Activated T-cell treated with anti-CD3 and anti-CD28 coated beads, Interleukin-2, amount 50 U/mL, for 72 hours (primary cell): ENCODE measurements at places on chromosomes 12 and 14. TPM values are rescaled to one million over a fixed set of nuclear protein-coding genes. Genes with fewer than 3 reads are reported as not detected.

DNA sequence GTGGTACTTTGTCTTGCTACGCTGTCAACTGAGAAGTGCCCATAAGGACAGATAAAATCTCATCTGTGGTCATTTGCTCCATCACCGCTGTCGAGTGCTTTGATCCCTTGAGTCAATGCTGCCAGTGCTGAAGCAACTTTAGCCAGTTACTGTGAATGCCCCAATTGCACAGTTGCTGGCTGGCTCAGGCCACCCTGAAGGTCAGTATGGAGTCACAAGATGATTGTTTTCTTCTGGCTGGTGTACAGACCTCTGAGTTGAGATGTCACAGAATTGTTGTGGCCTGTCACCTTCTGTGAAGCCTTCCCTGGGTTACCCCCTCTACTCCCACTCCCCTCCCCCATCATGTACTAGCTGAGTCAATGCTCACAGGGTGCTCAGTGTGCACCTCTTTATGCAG is 92.9 kb downstream of the PELI2 start:
- no peak for DNase-seq
- peaks cover 7% of the 10 kb centered on the region for H3K4me1 ChIP-seq
- no peaks in the 10 kb centered on the region for H3K27me3 ChIP-seq
- H3K36me3 ChIP-seq = no peaks in the 10 kb centered on the region

DNA sequence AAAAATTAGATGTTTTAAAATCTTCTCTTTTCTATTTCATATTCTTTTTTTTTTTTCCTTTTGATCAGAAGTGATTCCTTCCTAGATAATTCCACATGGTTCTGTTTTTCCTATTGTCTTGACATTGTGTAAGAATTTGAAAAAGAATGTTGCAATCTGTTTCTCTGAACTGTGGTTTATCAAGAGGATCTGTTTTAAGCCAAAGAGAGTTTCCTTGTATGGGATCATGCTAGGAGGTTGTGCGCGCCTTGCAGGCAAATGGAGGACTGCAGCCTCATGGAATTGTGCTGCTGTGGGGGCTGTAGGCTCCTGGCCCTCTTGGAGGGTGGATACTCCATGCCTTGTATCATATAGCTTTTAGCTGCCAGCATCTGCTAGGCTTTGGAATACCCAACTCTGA is 43.3 kb upstream of the MBIP start:
- no peak overlapping the region for H3K27ac ChIP-seq
- H3K36me3 ChIP-seq = no peaks in the 10 kb centered on the region
- peaks cover 12% of the 10 kb centered on the region for H3K27me3 ChIP-seq
- no peaks in the 10 kb centered on the region for H3K4me1 ChIP-seq
- no peak overlapping the region for H3K4me3 ChIP-seq

- DNase-seq = no peak
- H3K27me3 ChIP-seq = peaks cover 7% of the 10 kb centered on the region
- no peaks in the 10 kb centered on the region for H3K36me3 ChIP-seq
Observed at GRCh38 chr14:64906022-64906421, 8.2 kb upstream of the CHURC1 start.

DNA sequence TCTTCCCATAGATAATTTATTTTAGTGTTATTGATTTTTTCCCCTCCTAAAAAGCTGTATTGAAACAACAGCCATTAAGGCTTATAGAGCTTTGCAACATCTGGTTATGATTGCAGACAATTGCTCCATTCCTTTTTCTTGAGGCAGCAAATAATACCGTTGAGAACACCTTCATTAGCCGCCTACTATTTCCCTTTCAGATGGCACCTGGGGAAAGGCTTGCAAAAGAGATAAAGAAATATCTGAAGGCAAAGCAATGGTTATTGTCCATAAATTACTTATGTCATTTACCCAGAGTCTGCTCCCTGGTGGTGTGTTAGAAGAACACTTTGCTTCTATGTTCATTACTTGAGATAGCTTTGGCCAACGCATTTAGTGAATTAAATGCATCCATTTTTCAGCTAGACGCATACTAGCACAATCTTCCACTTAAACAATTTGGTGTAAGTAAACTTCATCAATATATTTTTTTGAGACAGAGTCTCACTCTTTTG is 377.8 kb downstream of the KCNH5 start:
- no peak overlapping the region for H3K27ac ChIP-seq
- H3K4me3 ChIP-seq = no peak overlapping the region
- no peak for DNase-seq
- H3K27me3 ChIP-seq = no peaks in the 10 kb centered on the region
- H3K4me1 ChIP-seq = no peaks in the 10 kb centered on the region

GRCh38 chr12:66191547-66192126 is 2.6 kb downstream of the IRAK3 start:
- peaks cover 66% of the 10 kb centered on the region for H3K27me3 ChIP-seq
- H3K36me3 ChIP-seq = no peaks in the 10 kb centered on the region
- no peak for DNase-seq
- peaks cover 13% of the 10 kb centered on the region for H3K4me1 ChIP-seq
- H3K27ac ChIP-seq = no peak overlapping the region

DNA sequence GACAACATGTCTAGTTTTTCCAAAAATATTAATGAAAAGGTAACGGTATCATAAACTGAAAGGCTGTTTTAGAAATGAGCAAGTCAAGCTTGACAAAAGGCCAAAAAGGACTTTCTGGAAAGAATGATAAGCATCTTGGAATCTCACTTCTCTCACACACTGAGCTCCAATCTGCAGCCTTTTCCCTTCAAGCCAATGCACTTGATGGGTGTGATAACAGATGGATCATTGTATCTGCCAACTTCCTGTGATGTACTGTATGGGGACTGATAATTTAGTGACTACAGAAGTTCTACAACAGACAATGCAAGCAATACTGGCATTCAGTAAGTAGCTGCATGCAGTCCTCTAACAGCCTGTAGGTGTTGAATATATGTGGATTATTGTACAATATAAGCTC is 147.1 kb downstream of the MED13L start:
- DNase-seq = no peak
- no peak overlapping the region for H3K4me3 ChIP-seq
- no peaks in the 10 kb centered on the region for H3K36me3 ChIP-seq
- H3K4me1 ChIP-seq = peaks cover 79% of the 10 kb centered on the region

GRCh38 chr14:49960453-49960852 is 67.6 kb downstream of the ARF6 start:
- no peak overlapping the region for H3K27ac ChIP-seq
- no peak for DNase-seq
- peaks cover 58% of the 10 kb centered on the region for H3K4me1 ChIP-seq
- H3K36me3 ChIP-seq = no peaks in the 10 kb centered on the region

- H3K27me3 ChIP-seq = no peaks in the 10 kb centered on the region
- no peak for DNase-seq
- H3K4me3 ChIP-seq = no peak overlapping the region
- no peaks in the 10 kb centered on the region for H3K4me1 ChIP-seq
Observed at GRCh38 chr12:132640936-132641335, 22.4 kb downstream of the P2RX2 start.

- no peaks in the 10 kb centered on the region for H3K27me3 ChIP-seq
- DNase-seq = no peak
- H3K27ac ChIP-seq = peak overlapping the region; percentile 90
Observed at GRCh38 chr12:95004610-95005009, 1.1 kb upstream of the NDUFA12 start.

GRCh38 chr12:74381958-74382357 is 155.7 kb upstream of the ATXN7L3B start:
- no peak overlapping the region for H3K4me3 ChIP-seq
- no peaks in the 10 kb centered on the region for H3K4me1 ChIP-seq
- H3K27me3 ChIP-seq = no peaks in the 10 kb centered on the region
- no peak for DNase-seq

GRCh38 chr14:99664058-99664936 is 19.4 kb downstream of the HHIPL1 start:
- H3K4me3 ChIP-seq = no peak overlapping the region
- H3K27ac ChIP-seq = no peak overlapping the region
- H3K36me3 ChIP-seq = no peaks in the 10 kb centered on the region
- DNase-seq = no peak

DNA sequence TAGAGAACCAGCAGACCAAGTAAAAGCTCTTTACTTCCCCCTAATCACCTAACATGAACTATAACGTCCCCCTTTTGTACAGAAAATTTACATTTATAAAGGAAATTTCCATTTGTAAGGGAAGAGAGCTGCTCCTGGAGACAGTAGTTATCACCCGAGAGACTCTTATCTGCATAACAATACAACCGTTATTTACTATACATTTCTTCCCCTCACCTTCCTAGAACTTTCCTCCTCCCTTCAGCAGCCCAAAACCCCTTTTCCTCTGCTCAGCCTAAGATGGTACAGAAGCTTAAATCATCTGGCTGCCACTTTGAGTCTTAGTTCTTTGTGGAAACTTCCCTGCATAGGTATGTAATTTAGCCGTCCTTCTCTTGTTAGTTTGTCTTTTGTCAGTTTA is 40.4 kb upstream of the ETV6 start:
- no peak overlapping the region for H3K4me3 ChIP-seq
- H3K36me3 ChIP-seq = no peaks in the 10 kb centered on the region
- no peak overlapping the region for H3K27ac ChIP-seq

DNA sequence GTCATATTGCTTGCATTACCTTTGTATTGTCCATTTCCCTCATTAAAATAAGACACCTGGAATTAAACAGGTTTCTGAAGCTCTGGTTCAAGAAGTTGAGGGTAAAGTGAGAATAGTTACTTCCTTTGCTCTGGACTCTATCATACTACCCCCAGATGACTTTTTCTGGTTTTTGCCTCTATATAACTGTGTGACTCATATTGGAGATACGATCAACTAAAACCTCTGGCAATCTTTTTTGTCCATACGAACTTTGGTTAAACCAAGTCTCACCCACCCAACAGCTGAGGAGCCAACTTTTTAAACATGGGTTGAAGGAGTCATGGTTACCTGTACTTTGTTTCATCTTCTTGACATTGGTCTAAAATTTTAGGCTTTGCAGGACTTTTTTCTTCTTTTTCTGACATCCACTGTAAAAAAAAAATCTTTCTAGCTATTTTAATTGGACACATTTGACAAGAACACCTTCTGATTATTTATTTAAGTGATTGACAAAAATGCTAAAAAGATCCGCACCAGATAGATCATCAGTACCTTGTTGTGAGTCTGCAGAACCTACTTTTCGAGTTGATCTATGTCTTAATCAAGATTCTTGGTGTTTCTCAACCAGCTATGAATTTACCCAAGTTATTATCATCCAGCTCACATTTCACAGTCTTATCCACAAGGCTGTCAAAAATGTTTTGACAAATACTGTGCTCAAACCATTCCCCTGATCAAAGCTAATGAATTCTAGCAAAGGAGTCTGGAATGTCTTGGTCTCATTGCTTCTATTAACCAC is 166.0 kb downstream of the IPO8 start:
- no peak overlapping the region for H3K27ac ChIP-seq
- H3K4me3 ChIP-seq = no peak overlapping the region
- H3K27me3 ChIP-seq = peaks cover 9% of the 10 kb centered on the region
- H3K36me3 ChIP-seq = peaks cover 1% of the 10 kb centered on the region
- no peak for DNase-seq
- H3K4me1 ChIP-seq = no peaks in the 10 kb centered on the region

- peaks cover 11% of the 10 kb centered on the region for H3K4me1 ChIP-seq
- no peaks in the 10 kb centered on the region for H3K27me3 ChIP-seq
- peak; percentile 55 for DNase-seq
Observed at GRCh38 chr14:32254952-32255679, 52.0 kb upstream of the RNU6-8 start.

- H3K27ac ChIP-seq = no peak overlapping the region
- H3K4me3 ChIP-seq = no peak overlapping the region
- H3K4me1 ChIP-seq = no peaks in the 10 kb centered on the region
Observed at GRCh38 chr12:39723831-39724230, 104.2 kb upstream of the ABCD2 start.

GRCh38 chr14:98146416-98146815 is 1125.6 kb downstream of the BCL11B start:
- H3K36me3 ChIP-seq = peaks cover 6% of the 10 kb centered on the region
- DNase-seq = no peak
- no peaks in the 10 kb centered on the region for H3K27me3 ChIP-seq

DNA sequence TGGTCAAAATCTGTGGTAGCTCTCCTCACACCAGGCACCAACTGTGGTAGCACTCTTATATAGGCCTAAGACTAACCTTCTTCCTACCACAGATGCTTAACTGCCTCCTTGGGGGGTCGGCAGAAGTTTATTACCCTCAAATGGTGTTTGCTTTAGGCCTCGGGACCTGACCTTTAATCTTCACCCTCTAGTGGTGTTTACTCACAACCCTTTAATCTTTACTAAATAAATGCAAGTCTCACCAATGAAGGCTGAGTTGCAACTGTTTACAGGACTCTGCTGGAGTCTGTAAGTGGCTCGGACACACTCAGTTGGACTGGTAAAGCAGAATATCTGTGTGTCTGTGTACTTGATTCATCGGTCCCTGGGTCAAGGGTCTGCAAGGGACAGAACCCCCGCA is 29.4 kb downstream of the CCER1 start:
- H3K27ac ChIP-seq = no peak overlapping the region
- H3K4me3 ChIP-seq = no peak overlapping the region
- H3K36me3 ChIP-seq = no peaks in the 10 kb centered on the region

GRCh38 chr14:87898301-87898700 is 94.7 kb downstream of the GALC start:
- no peak for DNase-seq
- H3K36me3 ChIP-seq = no peaks in the 10 kb centered on the region
- no peaks in the 10 kb centered on the region for H3K4me1 ChIP-seq
- H3K27ac ChIP-seq = no peak overlapping the region

DNA sequence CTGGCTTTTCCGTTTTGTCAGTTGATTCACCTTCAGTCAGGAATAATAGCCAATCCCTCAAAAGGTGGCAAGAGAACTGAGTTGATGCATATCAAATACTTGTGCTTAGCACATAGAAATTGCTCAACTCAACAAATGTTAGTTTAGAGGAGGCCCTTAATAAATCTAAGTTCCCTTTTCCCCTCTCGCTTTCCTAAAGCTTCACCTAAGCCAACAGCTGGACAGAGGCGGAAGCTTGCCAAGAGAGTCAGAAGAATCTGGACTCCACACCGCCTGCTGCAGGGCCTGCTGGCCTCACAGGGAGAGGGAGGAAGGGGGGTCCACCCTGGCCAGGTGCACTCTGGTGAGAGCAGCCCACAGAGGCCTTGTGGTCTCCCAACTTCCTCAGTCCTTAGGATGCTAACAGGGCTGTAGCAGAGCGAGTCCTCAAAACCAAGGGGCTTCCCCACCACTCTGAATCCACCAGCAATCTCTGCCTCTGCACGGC is 213.1 kb downstream of the CHST11 start:
- no peaks in the 10 kb centered on the region for H3K27me3 ChIP-seq
- H3K27ac ChIP-seq = peak overlapping the region; percentile 58
- no peak overlapping the region for H3K4me3 ChIP-seq
- peaks cover 65% of the 10 kb centered on the region for H3K4me1 ChIP-seq
- DNase-seq = peak; percentile 41

- peaks cover 50% of the 10 kb centered on the region for H3K27me3 ChIP-seq
- no peak overlapping the region for H3K27ac ChIP-seq
- H3K4me1 ChIP-seq = peaks cover 17% of the 10 kb centered on the region
- H3K36me3 ChIP-seq = no peaks in the 10 kb centered on the region
Observed at GRCh38 chr12:49296034-49296835, 1.3 kb downstream of the PRPH start.

GRCh38 chr14:52917735-52918134 is 33.1 kb downstream of the FERMT2 start:
- peak; percentile 19 for DNase-seq
- peaks cover 18% of the 10 kb centered on the region for H3K4me1 ChIP-seq
- H3K36me3 ChIP-seq = no peaks in the 10 kb centered on the region
- H3K4me3 ChIP-seq = no peak overlapping the region
- H3K27me3 ChIP-seq = no peaks in the 10 kb centered on the region

HCAR1 gene
- total RNA-seq = 0.12 TPM

GYS2 gene
- total RNA-seq = not detected

BICDL1 gene
- 154 TPM for total RNA-seq

SYNDIG1L gene
- not detected for total RNA-seq

PLEKHG7 gene
- not detected for total RNA-seq

TEX52 gene
- total RNA-seq = 0.48 TPM

REM2 gene
- total RNA-seq = 4.6 TPM

KCNH3 gene
- total RNA-seq = 1.5 TPM

ALDH1L2 gene
- 16.1 TPM for total RNA-seq

MDP1 gene
- 16.8 TPM for total RNA-seq
